ENCODE measurements at places on chromosomes 1 and 21.

DNA sequence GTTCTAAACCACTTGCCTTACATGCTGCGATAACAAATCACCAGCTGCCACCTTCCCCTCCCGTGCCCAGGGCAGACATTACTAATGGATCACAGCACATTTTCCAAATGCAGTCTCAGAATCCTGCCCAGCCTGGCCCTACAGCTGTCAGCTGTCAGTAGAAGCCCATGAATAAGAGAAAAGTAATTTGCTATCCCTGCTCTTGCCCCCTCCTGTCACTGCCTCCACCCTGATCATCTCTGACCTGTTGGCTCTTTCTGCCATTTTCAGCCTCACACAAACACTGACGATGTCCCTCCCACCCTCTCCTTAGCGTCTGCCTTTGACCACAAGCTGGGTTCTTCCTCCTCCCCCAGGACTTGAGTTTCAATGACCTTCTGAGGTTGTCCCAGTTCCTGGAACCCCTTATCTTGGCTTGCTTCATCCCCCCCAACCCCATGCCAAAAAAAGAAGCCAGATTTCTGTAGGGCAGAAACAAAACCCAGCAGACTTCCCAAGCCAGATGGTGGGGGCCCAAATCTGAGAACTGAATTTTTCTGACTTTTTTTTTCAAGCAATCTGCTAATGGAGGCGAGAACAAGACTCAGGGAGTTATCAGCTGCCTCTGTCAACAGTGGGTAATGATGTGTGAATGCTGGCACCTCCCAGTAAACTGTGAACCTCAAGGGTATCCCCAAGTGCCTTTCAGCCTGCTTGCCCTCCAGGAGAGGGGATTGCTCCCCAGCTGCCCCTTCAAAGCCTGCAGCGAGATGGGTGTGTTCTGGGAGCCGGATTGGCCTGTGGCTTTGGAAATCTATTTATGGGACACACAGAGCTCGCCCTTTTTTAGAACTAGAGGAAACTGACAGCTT lies 216.5 kb upstream of the VAMP3 start:
- no peak for DNase-seq

- DNase-seq = peak; percentile 59
Observed at GRCh38 chr1:2230781-2231531, 2.8 kb downstream of the SKI start.

DNA sequence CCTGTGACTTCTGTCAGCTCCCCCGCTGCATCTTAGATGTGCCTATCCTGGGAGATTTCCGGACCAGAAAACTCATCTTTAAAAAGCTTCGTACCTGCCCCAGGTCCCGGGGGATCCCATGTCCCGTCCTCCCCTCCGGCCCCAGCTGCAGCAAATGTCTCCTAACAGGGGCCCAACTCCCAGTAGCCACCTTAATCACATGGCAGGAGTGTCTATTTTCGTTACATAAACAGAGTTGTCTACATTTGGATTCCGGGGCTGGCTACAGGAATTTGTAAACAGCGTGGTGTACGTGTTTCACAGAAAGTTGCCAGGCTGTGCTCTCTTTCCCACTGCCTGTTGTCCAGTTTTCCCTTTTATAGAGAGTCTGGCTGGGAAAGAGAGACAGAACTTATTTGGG lies 17.9 kb upstream of the KCNE2 start:
- no peak for DNase-seq

GRCh38 chr1:32200226-32201010 lies at the start of gene CCDC28B:
CCDC28B (plus strand) TSS chr1:32200595; CDS start chr1:32201936, 1,341 bp downstream.
- peak; percentile 69 for DNase-seq

DNA sequence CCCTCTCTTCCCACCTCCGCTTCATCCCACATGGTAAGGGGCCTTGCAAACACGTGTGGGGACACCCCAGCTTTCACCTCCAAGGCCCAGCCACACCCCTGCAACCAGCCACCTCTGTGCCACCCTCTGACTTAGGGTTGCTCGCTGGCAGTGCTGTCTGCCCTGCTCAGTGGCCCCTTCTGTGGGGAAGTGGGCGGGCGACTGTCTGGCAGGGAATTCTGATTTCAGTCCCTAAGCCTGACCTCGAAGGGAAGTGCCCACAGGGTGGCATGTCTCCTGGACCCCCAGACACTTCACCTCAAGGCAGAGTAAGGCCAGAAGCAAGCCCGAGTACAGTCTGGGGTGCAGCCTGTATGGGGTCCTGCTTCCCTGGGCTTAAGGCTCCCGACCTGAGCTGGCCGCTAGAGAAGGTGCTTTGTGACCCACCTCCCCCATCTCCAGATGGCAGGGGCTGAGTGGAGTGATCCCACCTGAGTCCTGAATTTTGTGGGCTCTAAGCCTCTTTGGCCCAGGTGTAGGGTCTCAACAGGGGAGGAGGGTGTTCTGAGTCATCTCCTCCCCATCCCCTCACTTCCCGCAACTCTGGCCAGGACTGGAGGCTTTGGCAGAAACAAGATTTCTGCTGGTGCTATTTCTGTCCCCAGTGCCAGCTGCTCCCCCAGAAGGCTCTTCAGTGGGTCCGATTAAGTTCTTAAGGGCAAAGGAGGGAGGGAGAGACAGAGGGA lies 7.0 kb downstream of the RD3 start:
- DNase-seq = no peak

GRCh38 chr1:197438010-197438790 lies 170.1 kb downstream of the CRB1 start:
- DNase-seq = no peak

- DNase-seq = peak; percentile 15
Observed at GRCh38 chr1:63575340-63575826, 17.8 kb upstream of the PGM1 start.

DNA sequence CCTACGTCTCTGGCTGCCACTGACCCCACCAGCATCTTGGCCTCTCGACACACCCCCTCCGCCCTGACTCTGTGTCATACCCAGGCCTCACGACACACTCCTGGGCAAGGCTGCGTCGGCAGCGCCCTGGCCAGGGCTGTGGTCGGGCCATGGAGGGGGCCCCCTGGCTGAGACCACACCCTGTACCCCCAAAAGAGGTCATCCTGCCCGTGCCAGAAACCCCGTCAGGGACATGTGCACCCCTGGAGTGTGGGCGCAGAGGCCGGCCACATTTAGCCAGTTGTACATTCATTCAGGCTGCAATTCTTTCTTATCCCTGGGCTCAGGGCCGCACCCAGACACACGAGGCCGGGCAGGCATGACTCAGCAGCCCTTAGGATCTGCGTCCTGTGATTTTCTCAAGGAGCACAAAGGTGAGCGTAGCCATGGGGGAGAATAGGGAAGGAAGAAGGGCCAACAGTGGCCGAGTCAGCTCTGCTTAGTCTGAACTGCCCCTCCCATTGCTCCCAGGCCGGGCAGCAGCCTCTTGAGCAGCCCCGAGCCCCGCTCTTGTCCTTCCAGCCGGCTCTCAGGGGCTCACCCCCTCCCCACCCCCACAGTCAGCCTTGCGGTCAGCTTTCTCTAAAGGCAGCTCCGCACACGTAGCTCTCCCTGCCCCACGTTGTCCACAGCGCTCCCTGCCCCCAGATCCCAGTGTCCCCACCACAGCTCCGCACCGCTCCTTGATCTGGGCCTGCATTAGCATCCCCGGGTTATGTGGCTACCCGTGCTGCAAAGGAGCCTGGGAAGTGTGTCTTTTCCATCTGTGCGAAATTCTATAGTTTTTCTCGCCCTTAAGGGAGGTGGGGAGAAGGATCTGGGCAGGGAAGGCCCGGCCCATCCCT lies 7.9 kb downstream of the CSTB start:
- DNase-seq = no peak

DNA sequence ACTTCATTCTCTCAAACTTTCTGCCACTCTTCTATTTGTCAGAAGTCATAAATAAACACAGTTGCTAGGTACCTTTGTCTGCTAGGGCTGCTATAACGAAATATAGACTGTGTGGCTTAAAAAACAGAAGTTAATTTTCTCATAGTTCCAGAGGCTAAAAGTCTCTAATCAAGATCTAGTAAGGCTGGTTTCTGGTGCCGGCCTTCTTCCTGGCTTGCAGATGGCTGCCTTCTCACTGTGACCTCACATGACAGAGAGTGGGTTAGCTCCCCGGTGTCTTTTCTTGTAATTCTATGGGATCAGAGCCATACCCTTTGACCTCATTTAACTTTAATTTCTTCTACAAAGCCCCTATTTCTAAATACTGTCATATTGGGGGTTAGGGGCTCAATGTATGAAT lies 5.9 kb downstream of the PDC start:
- no peak for DNase-seq

DNA sequence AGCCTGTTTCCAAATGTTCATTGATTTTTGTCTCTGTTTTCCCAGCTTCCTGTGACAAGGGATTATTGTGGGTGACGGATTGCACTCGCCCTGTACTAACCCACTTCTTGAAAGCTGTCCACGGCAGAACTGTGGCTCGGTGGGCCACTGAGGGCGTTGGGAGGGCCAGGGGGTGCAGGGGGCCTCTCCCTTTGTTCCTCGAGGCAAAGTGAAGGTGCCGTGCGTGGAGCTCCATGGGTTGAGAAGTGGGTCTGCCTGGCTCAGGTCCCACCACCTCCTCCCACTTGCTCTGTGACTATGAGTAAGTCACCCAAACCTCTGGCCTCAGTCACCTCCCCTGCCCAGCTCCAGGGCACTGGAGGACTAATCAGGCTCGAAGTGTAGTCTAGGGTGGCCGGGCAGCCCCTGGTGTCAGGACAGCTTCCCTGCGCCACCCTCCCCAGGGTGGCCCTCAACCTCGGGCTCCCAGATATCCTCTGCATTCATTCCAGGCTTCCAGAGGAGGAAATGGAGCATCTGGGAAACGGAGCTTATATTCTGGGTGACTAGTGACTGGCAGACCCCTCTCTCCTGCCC lies 148.6 kb downstream of the NPHP4 start:
- DNase-seq = no peak

- no peak for DNase-seq
Observed at GRCh38 chr1:174791863-174792262, 207.9 kb upstream of the CACYBP start.

DNA sequence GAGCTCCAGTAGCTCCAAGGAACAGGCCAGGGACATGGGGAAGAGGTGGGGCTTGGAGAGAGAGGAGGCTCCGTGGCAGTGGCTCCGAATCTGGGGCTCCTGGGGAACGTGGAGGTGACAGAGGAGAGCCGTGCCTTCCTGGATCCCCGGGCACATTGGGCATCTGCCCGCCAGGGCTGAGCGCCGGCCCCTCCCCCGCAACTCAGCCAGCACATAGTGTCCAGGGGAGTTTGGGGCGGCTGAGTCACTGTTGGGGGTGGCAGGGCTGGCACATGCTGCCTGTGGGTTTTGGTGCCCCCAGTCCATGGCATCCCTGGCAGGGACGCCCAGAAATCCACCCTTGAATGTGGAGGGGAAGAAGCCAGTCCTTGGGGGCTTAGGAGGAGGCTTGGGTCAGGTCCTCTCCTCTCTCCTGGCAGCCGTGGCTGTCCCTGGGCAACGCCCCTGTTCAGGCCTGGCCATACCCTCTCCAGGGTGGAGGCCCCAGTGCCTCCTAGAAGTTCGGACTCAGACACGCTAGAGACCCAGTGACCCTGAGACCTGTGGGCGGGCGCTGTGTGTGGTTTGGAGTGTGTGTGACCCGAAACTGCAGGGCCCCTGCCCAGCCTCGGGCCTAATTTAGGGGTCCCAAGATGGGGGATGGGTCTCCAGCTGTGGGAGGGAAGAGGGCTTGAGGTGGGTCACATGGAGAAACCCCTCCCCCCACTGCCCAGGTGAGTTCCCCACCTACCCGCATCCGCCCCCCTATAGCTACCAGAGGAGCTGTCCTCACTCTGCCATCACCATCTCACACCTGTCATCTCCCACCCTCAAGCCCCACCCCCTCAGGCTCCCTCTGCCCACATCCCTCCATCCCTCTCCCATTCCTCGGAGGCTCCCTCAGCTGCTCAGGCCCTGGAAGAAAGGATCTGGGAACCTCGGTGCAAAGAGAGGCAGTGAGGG lies 1.6 kb downstream of the HSPB7 start:
- no peak for DNase-seq

DNA sequence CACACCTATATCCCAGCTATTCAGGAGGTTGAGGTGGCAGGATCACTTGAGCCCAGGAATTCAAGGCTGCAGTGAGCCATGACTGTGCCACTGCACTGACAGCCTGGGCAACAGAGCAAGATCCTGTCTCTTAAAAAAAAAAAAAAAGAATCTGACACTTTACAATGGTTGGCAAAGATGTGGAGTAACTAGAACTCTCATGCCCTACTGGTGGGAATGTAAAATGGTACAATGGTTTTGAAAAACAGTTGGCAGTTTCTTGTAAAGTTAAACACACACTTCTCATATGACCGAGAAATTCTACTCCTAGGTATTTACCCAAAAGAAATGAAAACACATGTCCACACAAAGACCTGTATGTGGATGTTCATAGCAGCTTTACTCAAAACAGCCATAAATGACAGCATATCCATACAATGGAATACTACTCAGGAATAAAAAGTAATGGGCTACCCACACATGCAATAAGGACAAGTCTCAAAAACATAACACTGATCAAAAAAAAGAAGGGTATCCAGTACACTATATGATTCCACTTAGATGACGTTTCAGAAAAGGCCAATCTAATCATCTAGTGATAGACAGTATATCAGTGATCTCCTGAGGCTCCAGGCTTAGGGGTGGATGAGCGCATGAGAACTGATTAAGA lies 58.1 kb downstream of the HLCS start:
- DNase-seq = no peak

DNA sequence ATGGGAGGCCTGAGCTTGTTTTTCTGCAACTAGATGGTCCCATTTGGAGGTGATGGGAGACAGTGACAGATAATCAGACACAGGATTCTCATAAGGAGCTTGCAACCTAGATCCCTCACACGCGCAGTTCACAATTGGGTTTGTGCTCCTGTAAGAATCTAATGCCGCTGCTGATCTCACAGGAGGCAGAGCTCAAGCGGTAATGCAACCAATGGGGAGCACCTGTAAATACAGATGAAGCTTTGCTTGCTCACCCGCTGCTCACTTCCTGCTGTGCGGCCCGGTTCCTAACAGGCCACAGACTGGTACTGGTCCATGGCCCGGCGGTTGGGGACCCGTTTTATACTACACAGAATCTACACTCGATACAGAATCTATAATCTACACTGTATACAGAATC lies 52.6 kb upstream of the B3GALNT2 start:
- DNase-seq = no peak

DNA sequence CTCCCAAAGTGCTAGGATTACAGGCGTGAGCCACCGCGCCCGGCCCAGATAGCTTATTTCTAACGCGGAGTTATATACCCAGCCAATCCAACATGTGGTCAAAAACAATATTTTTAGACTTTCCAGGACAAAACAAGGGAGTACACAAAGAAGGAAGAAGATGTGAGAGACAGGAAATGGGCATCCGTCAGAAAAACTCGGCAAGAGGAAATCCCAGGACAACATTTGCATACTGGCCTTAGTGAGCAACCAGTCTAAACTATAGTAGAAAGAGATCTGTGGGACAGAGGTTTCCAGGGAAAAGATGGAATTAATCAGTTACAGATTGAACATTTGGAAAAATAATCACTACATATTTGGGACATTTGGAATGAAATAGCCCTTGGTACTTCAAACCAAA lies 11.4 kb downstream of the ARMH1 start:
- no peak for DNase-seq

GRCh38 chr1:95386371-95386770 lies 152.4 kb downstream of the RWDD3 start:
- DNase-seq = no peak

Data from activated CD4-positive, alpha-beta T cell treated with anti-CD3 and anti-CD28 coated beads, Interleukin-2, amount 10 ng/mL, durations not matched to agents 7 days and 5 days (primary cell).